Liver (tissue), 10 donors: ENCODE measurements at places on chromosomes 16 and 17. TPM values are rescaled to one million over a fixed set of nuclear protein-coding genes. Genes with fewer than 3 reads are reported as not detected.

DNA sequence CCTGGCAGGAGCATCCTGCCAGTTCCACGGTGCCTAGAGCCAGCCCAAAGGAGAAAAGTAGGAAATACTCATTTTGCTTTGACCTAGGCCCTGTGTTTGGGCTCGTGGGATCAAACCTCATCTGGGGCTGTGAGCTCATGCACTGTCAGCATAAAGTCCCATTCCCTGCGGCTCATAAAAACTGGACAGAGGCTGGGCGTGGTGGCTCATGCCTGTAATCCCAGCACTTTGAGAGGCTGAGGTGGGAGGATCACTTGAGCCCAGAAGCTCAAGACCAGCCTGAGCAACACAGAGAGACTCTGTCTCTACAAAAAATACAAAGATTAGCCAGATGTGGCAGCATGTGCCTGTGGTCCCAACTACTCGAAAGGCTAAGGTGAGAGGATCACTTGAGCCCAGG, 17.9 kb downstream of the ATP6V0D1 start:
- H3K4me3 ChIP-seq, result no peak overlapping the region
- H3K4me1 ChIP-seq, result peaks cover 55% of the 10 kb centered on the region
- H3K27me3 ChIP-seq, result no peaks in the 10 kb centered on the region
- no peak overlapping the region for H3K27ac ChIP-seq
- H3K36me3 ChIP-seq, result no peaks in the 10 kb centered on the region

DNA sequence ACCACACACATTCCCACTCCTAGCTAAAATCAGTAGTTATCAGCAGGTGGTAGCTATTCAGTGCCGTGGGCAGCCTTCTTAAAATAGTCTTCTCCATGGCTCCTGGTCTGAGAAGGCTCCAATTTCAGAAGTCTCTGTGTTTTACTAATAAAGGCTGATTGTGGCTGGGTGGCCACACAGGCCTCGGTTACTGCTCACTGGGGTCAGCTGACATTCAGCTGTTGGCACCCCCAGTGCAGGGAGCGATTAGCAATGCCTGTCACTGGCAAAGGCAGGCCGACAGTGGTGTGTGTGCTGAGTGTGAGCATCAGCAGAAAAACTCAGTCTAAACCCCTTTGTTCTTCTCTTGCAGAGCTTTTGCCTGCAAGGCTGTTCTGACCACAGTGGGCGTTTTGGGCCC, 16.6 kb upstream of the DBNDD1 start:
- no peak overlapping the region for H3K4me3 ChIP-seq
- H3K27ac ChIP-seq, result no peak overlapping the region
- H3K4me1 ChIP-seq, result no peaks in the 10 kb centered on the region
- DNase-seq, result no peak
- H3K36me3 ChIP-seq, result no peaks in the 10 kb centered on the region

DNA sequence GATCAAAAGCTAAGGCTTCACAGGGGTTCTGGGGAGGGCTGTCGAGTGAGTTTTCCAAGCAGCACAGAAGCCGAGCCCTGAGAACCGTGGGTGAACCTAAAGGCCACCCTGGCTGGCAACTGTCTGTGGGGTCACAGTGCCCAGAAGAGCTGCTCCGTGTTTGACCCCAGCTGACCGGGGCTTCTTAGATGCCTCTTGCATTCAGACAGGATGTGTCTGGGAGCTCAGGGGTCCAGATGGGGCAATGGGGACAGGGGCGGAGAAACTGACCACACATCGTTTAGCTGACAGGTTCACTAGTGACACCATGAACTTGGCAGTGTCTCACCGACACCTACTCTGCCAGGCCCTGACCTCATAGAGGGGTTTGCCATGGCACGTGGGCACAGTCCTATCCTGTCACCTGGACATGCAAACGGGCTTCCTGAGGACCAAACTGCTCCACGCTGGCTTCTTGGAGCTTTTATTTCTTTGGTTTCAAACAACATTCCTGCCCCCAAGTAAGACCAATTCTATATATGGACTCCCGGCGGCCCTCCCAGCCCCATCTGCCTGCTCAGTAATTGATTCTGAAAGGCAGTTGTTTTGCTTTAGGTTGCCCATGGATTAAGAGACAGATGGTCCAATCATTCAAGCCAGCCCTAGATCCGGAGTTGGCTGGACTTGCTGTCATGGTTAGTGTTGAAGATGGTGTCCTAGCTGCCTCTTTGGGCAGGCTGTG, 22.2 kb downstream of the WSCD1 start:
- H3K27me3 ChIP-seq, result no peaks in the 10 kb centered on the region
- H3K4me1 ChIP-seq, result no peaks in the 10 kb centered on the region
- H3K36me3 ChIP-seq, result no peaks in the 10 kb centered on the region
- no peak for DNase-seq
- no peak overlapping the region for H3K4me3 ChIP-seq
- H3K27ac ChIP-seq, result no peak overlapping the region

Gene PLA2G10
- total RNA-seq, result not detected
